Placental pericyte (primary cell): ENCODE measurements at places on chromosomes 2 and 18. TPM values are rescaled to one million over a fixed set of nuclear protein-coding genes. Genes with fewer than 3 reads are reported as not detected.

Gene SERPINB3
- total RNA-seq = not detected in 2 replicates

Gene DCC
- under 0.01 TPM in 1 of 2 replicates, not detected in the other for total RNA-seq

Gene PLEKHM3
- 10.1 and 13.6 TPM in 2 replicates for total RNA-seq

Gene CHST9
- total RNA-seq = not detected in 2 replicates

Gene TMEM247
- 0.43 and 0.44 TPM in 2 replicates for total RNA-seq

Gene CKAP2L
- total RNA-seq = 0.88 and 59.1 TPM in 2 replicates

Gene SCYGR4
- total RNA-seq = not detected in 2 replicates

Gene DSG3
- under 0.01 TPM in 2 replicates for total RNA-seq

Gene OR6B2
- not detected in 2 replicates for total RNA-seq

Gene IL1B
- 183 and 305 TPM in 2 replicates for total RNA-seq

Gene AKAIN1
- not detected in 2 replicates for total RNA-seq

Gene GPR35
- 0.14 and 0.44 TPM in 2 replicates for total RNA-seq

Gene CNRIP1
- total RNA-seq = 39.5 and 42.2 TPM in 2 replicates

Gene DSG4
- total RNA-seq = not detected in 2 replicates

Gene FSHR
- total RNA-seq = not detected in 2 replicates

Gene ACADL
- total RNA-seq = under 0.01 TPM in 1 of 2 replicates, not detected in the other

Gene ABCA12
- total RNA-seq = under 0.01 TPM in 1 of 2 replicates, not detected in the other

Gene IL18R1
- total RNA-seq = 0.43 and 0.44 TPM in 2 replicates

Gene UPP2
- total RNA-seq = not detected in 2 replicates

Gene CRYGD
- not detected in 2 replicates for total RNA-seq

Gene CPLX4
- total RNA-seq = not detected in 2 replicates

Gene SGPP2
- total RNA-seq = not detected in 2 replicates

Gene SERPINB11
- not detected in 2 replicates for total RNA-seq

Gene DNAH6
- under 0.01 TPM in 2 replicates for total RNA-seq

Gene CAPN13
- not detected in 2 replicates for total RNA-seq

Gene FER1L5
- total RNA-seq = under 0.01 and 0.29 TPM in 2 replicates

Gene HJURP
- 3.3 and 56.3 TPM in 2 replicates for total RNA-seq

Gene MC5R
- not detected in 2 replicates for total RNA-seq

Gene ASXL3
- 0.14 and 0.22 TPM in 2 replicates for total RNA-seq

Gene CIAO1
- 80.8 and 115 TPM in 2 replicates for total RNA-seq

Gene PTPRN
- total RNA-seq = 0.88 and 7.9 TPM in 2 replicates

Gene ST3GAL5
- 21.0 and 68.7 TPM in 2 replicates for total RNA-seq

Gene TLX2
- not detected in 2 replicates for total RNA-seq

Gene REG3G
- not detected in 2 replicates for total RNA-seq

Gene FLACC1
- total RNA-seq = 0.44 and 1.4 TPM in 2 replicates

Gene ANTXR1
- total RNA-seq = 170 and 253 TPM in 2 replicates

Gene FN1
- total RNA-seq = 3,280 and 4,928 TPM in 2 replicates

Gene TMEM150A
- 14.6 and 17.7 TPM in 2 replicates for total RNA-seq

Gene CTNNA2
- total RNA-seq = under 0.01 TPM in 1 of 2 replicates, not detected in the other

Gene CNTNAP5
- not detected in 2 replicates for total RNA-seq

Gene BUB1
- 2.4 and 67.9 TPM in 2 replicates for total RNA-seq

Gene CRYBA2
- not detected in 2 replicates for total RNA-seq

Gene ZBTB7C
- under 0.01 and 0.22 TPM in 2 replicates for total RNA-seq

Gene CFAP221
- not detected in 2 replicates for total RNA-seq

Gene PSMA8
- not detected in 2 replicates for total RNA-seq

Gene CAD
- total RNA-seq = 34.4 and 72.2 TPM in 2 replicates

Gene LRPPRC
- 73.5 and 76.7 TPM in 2 replicates for total RNA-seq

Gene CD28
- not detected in 2 replicates for total RNA-seq
